ENCODE measurements at places on chromosomes 5 and 9.

DNA sequence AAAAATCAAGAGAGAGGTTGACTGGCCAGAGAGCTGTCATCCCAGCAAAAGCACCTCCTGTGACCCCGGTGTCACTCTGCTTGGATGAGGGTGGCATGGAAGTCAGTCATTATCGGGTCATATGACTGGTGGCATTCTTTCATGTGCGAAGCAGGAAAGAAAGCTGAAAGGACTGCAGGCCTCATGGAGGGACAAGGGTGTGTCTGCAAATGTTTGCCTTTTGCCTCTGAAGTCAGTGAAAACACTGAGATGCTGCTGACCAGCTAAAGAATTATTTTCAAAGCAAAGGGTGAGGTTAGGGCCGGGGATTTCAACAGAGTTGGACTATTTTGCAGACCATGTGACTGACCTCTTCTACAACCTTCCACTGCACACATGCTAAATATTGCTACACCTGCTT, 298.3 kb downstream of the CSNK1G3 start:
- no peak for DNase-seq

GRCh38 chr5:94422812-94423211, 195.6 kb downstream of the KIAA0825 start:
- no peak for DNase-seq

DNA sequence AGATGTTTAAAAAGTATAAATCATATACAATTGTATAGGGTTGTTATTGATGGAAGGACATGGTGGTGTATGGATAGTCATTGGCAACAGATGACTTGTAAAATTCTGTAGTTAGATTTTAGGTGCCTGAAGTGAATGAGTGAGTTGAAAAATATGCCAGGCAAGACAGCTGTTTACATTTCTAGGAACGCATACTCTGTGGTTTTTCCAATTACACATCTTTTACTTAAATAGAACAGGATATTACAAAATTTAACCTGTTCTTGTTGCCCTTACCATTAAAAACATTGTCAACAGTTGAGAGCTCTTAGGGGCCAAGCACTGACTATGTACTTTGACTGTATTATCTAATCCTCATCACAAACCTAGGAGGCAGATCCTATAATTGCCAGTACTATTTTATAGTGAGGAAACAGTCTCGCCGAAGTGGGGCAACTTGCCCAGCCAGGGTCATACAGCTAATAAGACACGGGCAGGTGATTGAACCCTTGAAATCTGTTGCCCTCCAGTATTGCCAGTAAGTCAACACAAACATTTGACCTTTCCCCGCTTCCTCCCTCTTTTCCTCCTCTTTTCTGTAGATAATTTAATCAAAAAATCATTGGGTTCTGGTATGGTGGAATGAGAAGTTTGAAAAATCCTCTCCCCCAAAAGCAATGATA, 88.6 kb downstream of the MACROH2A1 start:
- no peak for DNase-seq

GRCh38 chr5:171310819-171311321, 1.8 kb downstream of the TLX3 start:
- DNase-seq: no peak

GRCh38 chr9:112033237-112034215, 136.9 kb downstream of the UGCG start:
- no peak for DNase-seq

- no peak for DNase-seq
Observed at GRCh38 chr5:162593881-162594280, 526.3 kb downstream of the GABRG2 start.

DNA sequence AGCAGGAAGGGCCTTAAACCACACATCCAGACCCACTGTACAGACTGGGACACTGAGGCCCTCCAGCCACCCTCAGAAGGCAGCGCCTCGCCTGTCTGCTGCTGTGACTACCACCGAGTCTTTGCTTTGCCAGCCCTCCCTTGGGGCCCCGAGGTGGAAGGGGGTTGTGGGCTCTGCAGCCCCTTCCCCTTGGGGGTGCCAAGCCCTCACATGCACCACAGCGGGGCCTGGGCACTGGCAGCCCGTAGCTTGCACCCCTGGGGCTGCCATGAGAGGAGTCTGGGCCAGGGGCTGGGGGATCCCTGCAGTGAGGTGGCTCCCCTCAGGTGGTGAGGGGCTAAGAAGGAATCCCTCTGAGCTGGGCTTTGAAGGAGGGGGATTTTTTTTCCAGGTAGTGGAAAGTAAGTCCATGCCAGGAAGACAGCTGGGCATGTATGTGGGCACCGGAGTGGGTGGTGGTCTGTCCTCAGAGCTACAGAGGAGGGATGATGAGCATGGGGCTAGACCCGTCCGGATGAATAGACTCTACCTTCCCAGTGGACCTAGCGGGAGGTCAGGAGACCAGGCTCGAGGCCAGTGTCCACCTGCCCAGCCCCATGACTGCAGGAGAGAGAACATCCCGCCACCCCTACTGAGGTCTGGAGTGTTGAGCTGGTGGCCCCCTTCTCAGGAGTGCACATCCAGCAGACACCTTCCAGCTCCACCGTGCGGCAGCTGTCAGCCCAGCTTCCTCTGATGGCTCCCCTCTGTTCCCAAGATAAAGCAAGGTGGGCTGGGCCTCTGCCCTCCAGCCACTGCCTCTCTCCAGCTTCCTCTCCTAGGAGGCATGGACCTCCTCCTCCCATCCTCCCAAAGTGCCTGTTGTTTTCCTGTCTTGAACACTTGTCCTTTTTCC, 15.9 kb downstream of the FLT4 start:
- no peak for DNase-seq

- DNase-seq: no peak
Observed at GRCh38 chr5:132883261-132883834, 9.9 kb downstream of the LEAP2 start.

- DNase-seq: no peak
Observed at GRCh38 chr9:96048104-96048955, 172.8 kb downstream of the ERCC6L2 start.

DNA sequence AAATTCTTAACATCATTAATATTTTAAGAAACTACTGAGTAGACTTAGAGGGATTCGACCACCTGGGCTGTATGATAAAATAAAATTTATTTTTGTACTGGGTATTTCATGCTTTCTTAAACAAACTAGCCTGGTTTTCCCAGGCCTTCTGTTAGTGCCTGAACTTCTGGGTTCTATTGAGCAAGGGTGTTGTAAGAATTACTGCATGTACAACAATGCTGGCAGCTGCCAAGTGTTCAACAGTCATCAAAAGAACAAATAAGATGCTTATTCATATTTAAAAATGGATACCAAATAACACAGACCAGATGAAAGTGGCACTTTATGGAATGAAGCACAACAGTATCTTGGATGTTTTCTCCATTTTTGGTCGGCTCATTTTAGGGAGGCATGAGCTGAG, 123.2 kb upstream of the FBXL7 start:
- DNase-seq: no peak

GRCh38 chr5:142176255-142176654, 67.7 kb downstream of the NDFIP1 start:
- no peak for DNase-seq

GRCh38 chr9:126611592-126612325, 2.0 kb upstream of the LMX1B start:
- peak; percentile 59 for DNase-seq

DNA sequence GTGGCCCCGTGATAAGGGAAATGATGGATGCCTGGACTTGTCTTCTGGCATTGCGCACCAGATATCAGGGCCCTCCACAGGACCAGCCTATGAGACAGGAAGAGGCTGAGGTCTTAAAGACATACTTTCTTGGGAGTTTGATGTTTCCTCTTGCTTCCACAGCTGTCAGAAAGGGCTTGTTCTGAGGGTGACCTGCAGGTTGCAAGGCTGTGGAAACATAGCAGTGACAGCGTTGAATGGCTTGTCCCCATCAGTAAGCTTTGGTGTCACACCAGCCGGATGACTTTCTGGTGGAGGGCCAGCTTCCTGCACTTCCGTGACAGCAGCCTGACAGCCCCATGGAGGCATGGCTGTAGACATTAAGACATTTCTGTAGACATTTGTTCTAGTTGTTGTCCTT, 143.2 kb downstream of the C9orf152 start:
- no peak for DNase-seq

DNA sequence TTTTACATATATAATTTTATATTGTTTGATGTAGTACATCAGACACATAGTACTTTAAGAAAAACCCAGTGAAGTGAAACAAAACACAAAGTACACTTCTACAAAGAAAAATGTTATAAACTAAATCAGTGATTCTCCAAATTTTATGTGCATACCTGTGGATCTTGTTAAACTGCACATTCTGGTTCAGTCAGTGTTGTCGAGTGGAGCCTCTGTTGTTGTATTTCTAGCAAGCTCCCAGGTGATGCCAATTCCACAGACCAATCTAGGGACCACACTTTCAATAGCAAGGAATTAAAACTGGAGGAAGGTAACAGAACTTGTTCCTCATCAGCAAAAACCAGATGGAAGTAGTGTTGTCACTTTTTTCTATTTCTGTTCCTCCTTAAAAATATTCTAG, 183.8 kb upstream of the CD180 start:
- no peak for DNase-seq

DNA sequence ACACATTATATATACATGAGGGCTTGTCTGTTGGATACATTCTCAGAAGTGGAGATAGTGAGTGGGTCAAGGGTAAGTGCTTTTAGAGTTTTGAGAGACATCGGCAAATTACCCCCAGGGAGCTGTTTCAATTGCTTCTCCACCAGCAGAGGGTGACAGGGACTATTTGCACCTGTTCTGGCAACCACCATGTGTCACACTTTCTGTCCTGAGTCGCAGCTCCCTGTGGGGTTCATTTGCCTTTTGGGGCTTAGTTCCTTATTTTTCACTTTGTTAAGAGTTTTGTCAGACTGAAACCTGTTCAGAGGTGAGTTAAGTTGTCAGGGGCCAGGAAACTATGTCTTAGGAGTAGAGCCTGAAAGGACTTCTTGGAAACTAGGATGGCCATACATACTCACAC, 20.1 kb upstream of the SLC36A1 start:
- DNase-seq: no peak

DNA sequence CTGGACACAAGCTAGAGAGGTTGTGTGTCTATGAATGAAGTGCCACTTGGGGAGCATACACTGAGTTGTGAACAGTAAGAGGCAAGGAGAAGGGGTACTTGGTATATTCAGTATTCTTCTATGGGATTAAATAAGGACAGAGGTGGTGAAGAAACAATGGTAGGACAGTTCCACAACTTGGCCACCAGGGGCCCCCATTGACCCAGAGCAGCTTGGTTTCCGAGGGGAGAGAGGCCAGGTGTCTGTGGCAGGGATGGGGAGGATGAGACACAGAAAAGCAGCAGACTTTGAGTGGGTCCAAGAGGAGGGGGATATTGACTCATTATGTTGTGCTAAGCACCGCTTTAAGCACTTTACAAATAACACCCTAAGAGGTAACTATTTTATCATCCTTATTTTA, 220.6 kb downstream of the MELK start:
- DNase-seq: no peak

DNA sequence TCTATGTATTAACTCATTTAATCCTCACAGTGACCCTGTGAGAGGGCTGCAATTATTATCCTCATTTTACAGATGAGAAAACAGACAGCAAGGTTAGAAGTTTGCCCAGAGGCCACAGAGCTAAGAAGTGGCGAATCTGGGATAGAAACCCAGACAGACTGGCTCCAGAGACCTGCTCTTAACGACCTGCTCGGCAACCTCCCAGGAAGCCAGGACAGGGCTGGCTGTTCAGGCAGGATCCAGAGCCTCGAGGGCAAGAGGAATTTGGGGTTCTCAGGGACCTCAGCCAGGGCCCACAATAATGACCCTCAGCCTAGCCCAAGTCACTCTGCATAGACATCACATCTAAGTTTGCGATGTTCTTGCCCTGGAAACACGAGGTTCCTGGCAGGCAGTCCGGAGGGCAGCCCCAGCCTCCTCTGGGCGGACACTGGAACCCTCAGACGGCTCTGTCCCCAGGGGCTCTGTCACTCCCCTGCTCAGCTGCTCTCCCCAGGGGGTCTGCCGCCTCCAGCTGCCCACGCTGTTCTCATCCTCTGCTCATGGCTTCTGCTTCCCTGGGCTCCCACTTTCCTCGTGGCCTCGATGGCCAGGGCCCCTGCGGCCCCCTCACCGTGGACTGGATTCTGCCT, 138.5 kb upstream of the ERCC6L2 start:
- no peak for DNase-seq

GRCh38 chr9:92706218-92706940, 36.4 kb upstream of the IPPK start:
- DNase-seq: no peak

DNA sequence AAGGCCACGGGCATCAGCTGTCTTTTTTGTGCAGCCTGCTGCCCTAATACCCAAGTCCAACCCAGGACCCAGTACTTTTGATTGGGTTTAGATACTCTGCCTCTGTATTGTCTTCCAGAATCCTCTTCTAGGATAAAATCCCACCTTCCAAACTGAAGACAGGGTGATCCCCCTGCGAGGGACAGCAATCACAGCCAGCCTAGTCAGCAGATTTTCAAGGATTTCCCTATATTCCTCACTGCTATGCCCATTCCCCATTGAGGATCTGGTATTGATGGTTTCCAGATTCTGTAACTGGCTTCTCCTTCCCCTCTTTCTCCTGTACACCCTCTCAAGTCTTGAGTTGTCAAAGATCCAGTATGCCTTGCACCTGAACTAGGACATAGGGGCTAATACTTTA, 389.4 kb downstream of the TRIM36 start:
- DNase-seq: no peak

- no peak for DNase-seq
Observed at GRCh38 chr9:137880976-137881530, 3.5 kb downstream of the CACNA1B start.

DNA sequence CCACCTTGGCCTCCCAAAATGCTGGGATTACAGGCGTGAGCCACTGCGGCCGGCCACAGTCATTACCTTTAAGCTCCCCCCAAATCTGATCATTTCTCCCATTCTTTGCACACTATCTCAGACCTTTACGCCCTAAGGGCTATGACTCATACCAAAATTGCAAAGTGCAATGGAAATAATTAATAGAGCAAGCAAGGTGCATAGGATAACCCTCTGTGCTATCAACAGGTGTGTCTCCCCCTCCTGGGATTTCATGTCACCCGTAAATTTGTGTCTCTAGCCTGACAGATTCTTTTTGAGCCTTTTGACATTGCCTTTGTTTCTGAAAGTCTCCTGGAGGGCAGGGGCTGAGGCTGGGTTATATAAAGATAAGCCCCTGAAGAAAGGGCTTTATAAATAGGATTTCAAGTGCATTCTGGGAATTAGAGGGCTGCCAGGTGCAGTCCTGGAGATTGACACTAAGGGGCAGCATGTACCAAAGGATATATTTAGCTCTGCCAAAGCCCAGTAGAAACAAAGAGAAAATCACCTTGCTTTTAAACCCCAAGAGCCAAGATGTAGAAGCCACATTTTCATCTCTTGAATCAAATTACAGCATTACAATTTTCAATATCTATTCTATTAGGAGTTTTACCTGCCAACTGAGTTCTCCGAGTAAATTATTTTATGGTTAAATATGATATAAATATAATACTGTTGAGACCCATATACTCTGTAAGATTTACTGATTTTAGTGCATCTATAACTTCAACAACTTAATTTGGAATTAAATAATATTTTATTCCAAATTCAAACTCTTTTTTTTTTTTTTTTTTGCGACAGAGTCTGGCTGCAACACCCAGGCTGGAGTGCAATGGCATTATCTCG, 18.2 kb downstream of the S100Z start:
- DNase-seq: peak; percentile 73
